ENCODE measurements at places on chromosomes 1 and 21. TPM values are rescaled to one million over a fixed set of nuclear protein-coding genes. Genes with fewer than 3 reads are reported as not detected.

NTNG1 gene
- total RNA-seq, result 6.6 TPM

KRTAP12-2 gene
- total RNA-seq, result not detected

MNDA gene
- 3.3 TPM for total RNA-seq

KPRP gene
- total RNA-seq, result not detected

GSTM5 gene
- 1.1 TPM for total RNA-seq

ASAP3 gene
- total RNA-seq, result 79.8 TPM

KIF17 gene
- 4.2 TPM for total RNA-seq

TAL1 gene
- total RNA-seq, result 10.0 TPM

DNA sequence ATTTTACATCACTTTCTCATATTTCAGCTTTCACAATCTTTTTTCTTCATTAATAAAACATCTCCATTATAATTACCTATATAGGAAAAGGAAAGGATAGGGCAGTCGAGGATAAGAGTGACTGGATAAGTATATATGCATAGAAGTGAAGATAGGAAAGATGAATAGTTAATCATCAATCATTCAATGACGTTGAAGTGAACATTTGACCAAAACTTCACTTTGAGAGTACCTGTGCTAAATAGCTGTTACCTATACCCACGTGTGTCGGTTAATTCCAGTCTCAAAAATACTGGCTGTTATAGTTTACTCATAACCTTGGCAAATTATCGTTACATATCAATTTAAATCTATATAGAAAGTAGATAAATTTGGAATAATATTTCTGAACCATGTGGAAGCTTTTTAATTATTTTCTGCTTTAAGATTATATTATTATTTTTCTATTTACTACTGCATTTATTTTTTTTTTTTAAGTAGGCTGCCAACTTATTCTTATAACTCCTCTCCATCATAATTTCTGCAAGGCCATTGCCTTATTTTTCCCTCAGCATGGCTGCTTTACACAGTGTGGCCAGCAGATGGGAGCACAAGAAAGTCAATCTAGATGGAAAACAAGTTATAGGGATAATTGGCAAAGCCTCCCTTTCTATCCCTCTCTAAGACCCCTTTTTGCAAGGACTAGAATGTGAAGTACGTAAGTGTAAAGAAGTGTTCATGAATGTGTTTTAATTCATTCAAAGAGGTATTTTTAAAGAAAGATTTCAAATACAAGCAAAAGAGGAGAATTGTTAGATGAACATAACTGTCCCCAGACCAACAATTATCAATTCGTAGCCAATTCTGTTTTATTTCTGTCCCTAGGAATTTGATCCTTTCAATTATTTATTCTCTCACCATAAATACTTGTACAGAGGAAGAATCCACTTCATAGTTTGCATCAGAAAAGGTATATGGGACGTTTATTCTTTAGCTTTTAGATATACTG is 290.4 kb downstream of the KCNT2 start:
- H3K4me1 ChIP-seq, result no peaks in the 10 kb centered on the region
- H3K36me3 ChIP-seq, result no peaks in the 10 kb centered on the region
- H3K27me3 ChIP-seq, result no peaks in the 10 kb centered on the region

DNA sequence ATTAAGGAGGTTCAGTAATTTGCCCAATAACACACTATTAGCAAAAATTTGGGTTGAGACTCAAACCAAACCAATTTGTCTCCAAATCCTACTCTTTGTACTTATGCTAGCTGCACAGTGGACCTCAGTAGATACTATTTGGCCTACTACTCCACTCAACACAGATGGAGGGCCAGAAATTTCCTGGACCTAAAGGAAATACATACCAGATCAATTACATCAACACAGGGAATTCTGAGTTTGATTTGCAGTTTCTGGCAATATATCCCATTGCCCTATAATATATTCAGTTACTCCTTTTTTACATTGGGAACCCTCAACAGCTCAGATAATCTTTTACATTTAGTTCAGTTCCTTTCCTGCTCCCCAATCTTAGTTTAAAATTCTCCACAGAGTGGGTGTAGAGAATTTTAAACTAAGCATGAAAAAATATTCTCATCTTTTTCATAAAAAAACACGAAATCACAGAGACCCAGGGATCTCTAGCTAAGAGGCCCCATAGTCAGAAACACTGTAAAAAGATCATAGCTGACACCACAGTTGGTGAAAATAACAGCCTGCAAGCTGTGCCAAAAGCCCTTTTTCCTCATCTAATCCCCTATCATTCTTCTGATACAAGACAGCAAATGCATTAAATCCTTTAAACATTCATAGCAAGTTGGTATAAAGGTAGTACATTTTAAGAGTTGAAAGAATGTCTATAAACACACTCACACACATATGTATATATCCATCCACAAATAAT is 317.7 kb upstream of the ESRRG start:
- no peak for DNase-seq
- no peaks in the 10 kb centered on the region for H3K4me1 ChIP-seq
- no peak overlapping the region for H3K27ac ChIP-seq
- H3K36me3 ChIP-seq, result no peaks in the 10 kb centered on the region

GRCh38 chr1:2289607-2290006 is 61.5 kb downstream of the SKI start:
- H3K27me3 ChIP-seq, result no peaks in the 10 kb centered on the region
- H3K36me3 ChIP-seq, result no peaks in the 10 kb centered on the region
- DNase-seq, result no peak
- H3K4me1 ChIP-seq, result peaks cover 4% of the 10 kb centered on the region

- H3K36me3 ChIP-seq, result no peaks in the 10 kb centered on the region
- no peaks in the 10 kb centered on the region for H3K4me1 ChIP-seq
- no peak overlapping the region for H3K4me3 ChIP-seq
- no peak overlapping the region for H3K27ac ChIP-seq
- no peak for DNase-seq
These were observed 99.3 kb downstream of the FMN2 start for GRCh38 chr1:240190881-240191401.

GRCh38 chr1:225506727-225507126 is 78.9 kb upstream of the LBR start:
- H3K4me1 ChIP-seq, result no peaks in the 10 kb centered on the region
- no peak overlapping the region for H3K4me3 ChIP-seq
- H3K27ac ChIP-seq, result no peak overlapping the region
- no peaks in the 10 kb centered on the region for H3K36me3 ChIP-seq
- no peak for DNase-seq

DNA sequence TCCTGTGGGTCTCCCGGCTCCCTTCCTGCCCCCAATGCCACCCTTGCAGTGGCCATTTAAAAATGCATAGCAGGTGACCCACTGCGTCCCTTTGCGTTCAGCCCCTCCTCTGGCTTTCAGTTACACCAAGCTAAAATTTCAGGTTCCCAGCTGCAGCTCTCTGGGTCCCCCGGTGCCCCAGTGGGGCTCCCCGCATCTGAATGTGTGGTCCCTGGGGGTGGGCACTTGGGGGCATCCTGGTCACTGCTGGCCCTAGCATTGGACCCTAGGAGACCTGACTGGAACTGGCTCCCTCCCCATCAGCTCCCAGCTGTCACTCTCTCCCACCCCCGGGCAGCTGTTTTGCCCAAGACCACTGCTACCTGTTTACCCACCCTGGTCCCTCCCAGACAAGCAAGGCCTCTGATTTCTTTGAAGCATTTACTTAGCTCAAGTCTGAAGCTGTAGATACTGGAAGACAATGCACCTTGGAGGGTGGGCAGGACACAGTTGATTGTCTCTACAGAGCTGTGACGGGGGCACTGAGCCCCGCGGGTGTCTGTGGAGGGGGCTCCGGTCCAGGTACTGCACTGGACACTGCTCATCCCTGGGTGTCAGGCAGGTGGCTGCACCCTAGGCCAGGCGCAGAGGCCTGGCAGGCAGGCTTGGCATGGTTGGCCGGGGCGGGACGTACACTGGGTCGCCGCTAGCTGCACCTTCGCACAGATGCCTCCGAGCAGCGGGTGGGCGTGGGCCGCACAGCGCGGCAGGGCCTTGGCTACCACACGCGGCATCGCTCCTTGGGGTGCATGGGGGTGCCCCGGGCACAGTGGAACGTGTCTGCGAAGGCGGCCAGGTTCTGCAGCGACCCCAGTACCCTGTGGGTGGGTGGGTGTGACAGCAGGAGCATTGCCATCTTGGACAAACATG is 3.9 kb downstream of the PRXL2B start:
- H3K36me3 ChIP-seq, result no peaks in the 10 kb centered on the region
- peaks cover 9% of the 10 kb centered on the region for H3K4me1 ChIP-seq
- H3K4me3 ChIP-seq, result no peak overlapping the region
- no peak overlapping the region for H3K27ac ChIP-seq
- DNase-seq, result no peak

DNA sequence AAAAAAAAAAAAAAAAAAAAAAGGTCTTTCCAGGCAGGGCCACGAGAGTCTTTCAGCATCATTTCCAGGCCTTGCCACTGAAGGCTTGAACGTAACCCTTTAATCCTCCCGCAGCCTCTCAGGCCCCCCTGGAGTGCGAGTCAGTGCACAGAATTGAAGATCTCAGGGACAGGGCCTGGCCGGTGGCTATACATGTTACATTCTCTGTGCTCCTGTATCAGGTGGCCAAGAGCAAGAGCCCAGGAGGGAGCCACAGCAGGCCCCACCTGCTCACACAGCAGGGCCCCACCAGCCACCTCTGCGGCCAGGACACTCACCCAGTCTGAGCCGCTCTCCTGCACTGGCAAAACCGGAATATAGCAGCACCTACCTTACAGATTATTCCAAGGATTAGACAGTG is 34.1 kb upstream of the SLC25A33 start:
- H3K27ac ChIP-seq, result no peak overlapping the region
- no peak for DNase-seq
- H3K36me3 ChIP-seq, result no peaks in the 10 kb centered on the region
- no peaks in the 10 kb centered on the region for H3K4me1 ChIP-seq

DNA sequence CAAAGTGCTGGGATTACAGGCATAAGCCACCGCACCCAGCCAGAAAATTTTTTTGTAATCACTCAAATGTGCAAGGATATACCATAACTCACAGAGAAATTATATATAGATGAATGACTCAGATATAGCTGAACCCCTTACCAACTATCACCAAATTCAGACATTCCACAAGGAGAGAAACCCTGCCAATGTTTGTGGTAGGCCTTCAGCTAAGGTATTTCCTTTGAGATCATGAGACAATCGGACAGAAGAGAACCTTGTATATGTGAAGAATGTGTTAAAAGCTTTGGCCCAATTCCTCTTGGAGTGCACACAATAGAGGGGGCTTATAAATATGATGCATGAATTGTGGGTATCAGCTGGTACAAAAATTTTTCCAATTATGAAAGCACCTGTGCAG is 50.7 kb downstream of the ZNF684 start:
- H3K4me1 ChIP-seq, result no peaks in the 10 kb centered on the region
- no peaks in the 10 kb centered on the region for H3K36me3 ChIP-seq

DNA sequence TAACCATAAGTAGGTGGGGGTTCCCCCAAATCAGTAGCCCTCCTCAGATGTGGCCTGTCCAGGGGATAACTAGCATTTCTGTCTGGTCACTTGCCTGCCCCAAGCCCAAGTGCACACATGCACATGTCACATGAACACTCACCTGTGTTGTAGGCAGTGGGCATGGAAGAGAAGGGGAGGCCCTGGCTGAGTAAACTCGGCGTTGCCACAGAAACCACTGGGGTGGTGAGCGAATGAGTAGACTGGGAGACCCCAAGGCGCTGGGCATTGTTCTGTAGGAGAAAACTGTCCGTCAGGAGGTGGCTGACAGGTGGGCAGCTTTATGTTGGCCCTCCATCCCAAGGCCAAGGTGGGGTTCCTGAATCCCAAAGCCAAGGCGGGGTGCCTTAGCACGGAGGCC is 25.6 kb downstream of the MEF2D start:
- peak overlapping the region; percentile 87 for H3K27ac ChIP-seq
- H3K27me3 ChIP-seq, result no peaks in the 10 kb centered on the region
- no peak overlapping the region for H3K4me3 ChIP-seq
- H3K36me3 ChIP-seq, result peaks cover 47% of the 10 kb centered on the region

GRCh38 chr1:162381383-162381782 is at the start of gene C1orf226:
TSS of gene C1orf226 (plus strand) at chr1:162381728. CDS start at chr1:162381902, 174 bp downstream.
- no peak for DNase-seq
- H3K27me3 ChIP-seq, result no peaks in the 10 kb centered on the region
- no peak within 1 kb of the TSS for H3K4me3 ChIP-seq

DNA sequence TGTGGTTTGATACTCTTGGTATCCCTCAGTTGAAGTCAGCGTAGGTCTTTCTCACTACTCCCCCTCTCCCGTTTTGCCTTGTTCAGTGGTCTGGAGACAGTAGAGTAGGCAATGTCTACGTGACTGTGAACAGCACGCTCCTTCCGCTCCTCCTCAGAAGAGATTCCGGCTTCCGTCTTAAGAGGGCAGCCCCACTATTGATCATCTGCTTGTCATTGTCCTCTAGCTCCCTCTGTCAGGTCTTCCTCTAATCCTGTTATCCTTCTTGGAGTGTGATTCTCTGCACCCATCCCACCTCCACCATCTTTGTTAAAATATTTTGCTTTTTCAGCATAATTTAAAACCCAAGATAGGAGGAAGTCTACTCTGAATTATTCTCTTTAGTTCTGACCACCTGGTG is 129.9 kb upstream of the KCNK2 start:
- H3K4me3 ChIP-seq, result no peak overlapping the region
- no peak for DNase-seq
- no peaks in the 10 kb centered on the region for H3K4me1 ChIP-seq

DNA sequence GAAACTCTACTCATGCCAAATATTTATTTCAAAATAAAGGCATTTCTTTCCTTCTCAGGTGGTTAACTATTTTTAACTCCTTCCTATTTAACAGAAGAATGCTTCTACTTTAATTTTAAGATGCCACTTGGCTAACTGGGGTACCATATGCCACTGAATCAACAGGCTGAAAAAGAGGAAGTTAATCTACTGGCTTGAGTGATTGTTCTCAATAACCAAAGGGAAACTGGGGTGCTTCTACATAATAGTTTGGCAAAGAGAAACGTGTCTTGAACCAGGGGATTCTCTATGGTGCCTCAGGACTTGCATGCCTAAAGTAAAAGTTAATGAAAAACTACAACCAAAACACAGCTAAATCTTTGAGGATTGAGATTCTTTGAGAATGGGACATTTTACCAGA is 142.6 kb downstream of the DENND1B start:
- no peak overlapping the region for H3K27ac ChIP-seq
- H3K4me1 ChIP-seq, result no peaks in the 10 kb centered on the region
- no peak overlapping the region for H3K4me3 ChIP-seq
- no peak for DNase-seq

GRCh38 chr1:235054466-235054865 is 74.2 kb downstream of the TOMM20 start:
- no peak overlapping the region for H3K27ac ChIP-seq
- peaks cover 26% of the 10 kb centered on the region for H3K4me1 ChIP-seq
- DNase-seq, result no peak
- H3K36me3 ChIP-seq, result no peaks in the 10 kb centered on the region
- no peaks in the 10 kb centered on the region for H3K27me3 ChIP-seq

GRCh38 chr1:100713626-100714025 is 5.9 kb upstream of the VCAM1 start:
- no peak overlapping the region for H3K27ac ChIP-seq
- no peaks in the 10 kb centered on the region for H3K27me3 ChIP-seq

GRCh38 chr1:59498640-59499039 is 201.7 kb downstream of the FGGY start:
- H3K27me3 ChIP-seq, result no peaks in the 10 kb centered on the region
- no peaks in the 10 kb centered on the region for H3K4me1 ChIP-seq
- H3K27ac ChIP-seq, result no peak overlapping the region

Data from tibial nerve (tissue), 4 donors.